CD8-positive, alpha-beta T cell (primary cell): ENCODE measurements at places on chromosomes 12 and 14.
A peak's percentile ranks its signal among the peaks of the same experiment; 100 is the strongest.

GRCh38 chr12:109343677-109344076 lies 4.0 kb upstream of the MYO1H start:
- DNase-seq: no peak

DNA sequence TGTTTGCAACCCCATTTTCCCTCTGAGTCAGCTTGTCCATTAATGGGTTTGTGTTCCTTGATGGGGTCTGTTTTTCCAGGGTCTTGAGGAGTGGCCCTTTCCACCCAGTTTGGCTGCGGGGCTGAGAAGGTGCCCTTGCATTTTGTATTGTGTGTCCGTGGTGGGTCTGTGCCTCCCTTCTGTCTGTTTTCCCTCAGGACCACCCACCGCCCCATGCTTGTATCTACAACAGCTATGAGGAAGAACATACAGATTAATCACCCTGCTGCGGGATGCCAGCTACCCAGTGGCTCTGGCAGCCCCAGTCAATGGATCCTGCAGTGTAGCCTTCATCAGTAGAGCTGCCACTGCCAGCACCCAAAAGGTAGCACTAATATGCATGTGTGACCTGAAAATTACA lies 235.7 kb downstream of the CACNA1C start:
- no peak for DNase-seq

GRCh38 chr12:13223941-13224340 lies 27.4 kb downstream of the EMP1 start:
- DNase-seq: no peak

- no peak for DNase-seq
Observed at GRCh38 chr14:35351497-35351896, 53.1 kb downstream of the NFKBIA start.

GRCh38 chr12:50557421-50557820 lies 52.6 kb downstream of the DIP2B start:
- no peak for DNase-seq

- DNase-seq: peak; percentile 82
Observed at GRCh38 chr12:3299929-3300832, 190.8 kb upstream of the PRMT8 start.

DNA sequence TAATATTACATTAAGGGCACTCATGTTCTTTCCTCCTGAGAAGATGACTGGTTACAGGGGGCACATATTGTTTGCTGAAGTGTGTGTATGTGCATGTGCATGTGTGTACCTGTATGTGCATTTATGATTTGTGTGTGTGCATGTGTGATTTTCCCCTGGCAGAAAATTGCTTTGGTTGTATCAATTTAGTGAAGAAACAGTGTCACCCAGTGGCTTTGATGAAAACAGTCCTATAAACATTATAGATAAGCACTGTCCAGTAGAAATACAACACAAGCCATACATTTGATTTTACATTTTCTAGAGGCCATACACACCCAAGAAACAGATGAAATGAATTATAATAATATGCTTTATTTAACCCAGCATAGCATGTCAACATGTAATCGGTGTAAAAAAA lies 8.6 kb downstream of the PDE3A start:
- DNase-seq: no peak

GRCh38 chr12:45712319-45712718 lies 17.2 kb upstream of the ARID2 start:
- no peak for DNase-seq

DNA sequence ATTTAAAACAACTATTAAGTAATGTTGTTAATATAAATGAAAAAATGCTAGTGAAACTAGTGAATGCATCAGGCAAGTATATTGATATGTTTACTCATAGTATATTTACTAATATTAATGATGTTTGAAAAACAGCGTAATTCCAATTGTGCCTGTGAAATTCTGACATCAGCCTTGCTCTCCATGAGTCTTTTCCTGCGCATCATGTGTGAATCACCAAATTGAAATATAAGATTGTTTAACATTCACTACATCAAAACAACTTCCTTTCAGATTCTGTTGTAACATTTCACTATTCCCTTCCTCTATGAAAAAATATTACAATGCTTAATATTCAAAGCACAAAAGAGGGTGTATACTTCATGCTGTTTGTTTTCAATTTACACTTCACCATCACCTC lies 1995.9 kb upstream of the SEL1L start:
- DNase-seq: no peak

DNA sequence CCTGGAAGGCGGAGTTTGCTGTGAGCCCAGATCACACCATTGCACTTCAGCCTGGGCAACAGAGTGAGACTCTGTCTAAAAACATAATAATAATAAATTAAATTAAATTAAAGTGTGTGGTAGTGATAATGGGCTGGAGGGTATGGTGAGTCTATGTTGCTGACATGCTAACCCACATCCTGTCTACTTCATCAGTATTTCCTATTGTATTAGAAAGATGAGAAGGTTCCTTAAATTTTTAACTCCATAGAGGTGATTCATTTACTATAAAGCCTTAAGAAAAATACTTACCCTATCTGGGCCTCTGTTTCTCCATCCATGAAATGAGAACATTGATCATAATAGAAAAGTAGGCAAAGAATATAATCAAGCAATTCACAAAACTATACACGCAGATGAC lies 280.5 kb downstream of the FBXL14 start:
- no peak for DNase-seq

DNA sequence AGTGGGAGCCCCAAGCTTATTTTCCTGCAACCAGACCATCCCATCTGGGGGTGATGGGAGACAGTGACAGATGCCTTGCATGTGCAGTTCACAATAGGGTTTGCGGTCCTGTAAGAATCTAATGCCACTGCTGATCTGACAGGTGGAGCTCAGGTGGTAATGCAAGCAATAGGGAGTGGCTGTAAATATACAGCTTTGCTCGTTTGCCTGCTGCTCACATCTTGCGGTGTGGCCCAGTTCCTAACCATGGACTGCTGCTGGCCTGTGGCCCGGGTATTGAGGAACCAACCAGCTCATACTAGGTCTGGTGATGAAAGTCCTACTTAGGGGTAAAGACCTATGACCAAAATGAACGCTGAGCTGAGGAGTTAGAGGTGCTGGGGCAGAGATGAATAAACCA lies 36.1 kb upstream of the CCDC88C start:
- no peak for DNase-seq
